Putamen (tissue), 1 donor: ENCODE measurements at places on chromosomes 11 and 22.

DNA sequence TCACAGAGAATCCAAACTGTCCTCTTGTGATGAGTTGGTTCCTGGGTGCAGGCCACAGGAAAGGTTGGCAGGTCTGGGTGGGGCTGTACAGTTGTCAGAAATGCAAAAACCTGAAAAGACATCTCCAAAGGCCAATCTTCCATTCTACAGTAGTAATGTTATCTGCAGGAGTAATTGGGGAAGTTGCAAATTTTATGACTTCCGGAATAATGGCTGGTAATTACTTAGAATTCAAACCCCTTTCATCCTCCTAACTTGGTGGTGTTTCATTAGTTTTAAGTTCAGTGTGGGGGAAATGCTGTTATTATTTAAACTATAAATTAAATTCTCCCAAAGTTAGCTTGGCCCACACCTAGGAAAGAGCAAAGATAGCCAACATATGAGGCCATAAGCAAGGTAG lies 64.7 kb upstream of the FAT3 start:
- no peak for DNase-seq

DNA sequence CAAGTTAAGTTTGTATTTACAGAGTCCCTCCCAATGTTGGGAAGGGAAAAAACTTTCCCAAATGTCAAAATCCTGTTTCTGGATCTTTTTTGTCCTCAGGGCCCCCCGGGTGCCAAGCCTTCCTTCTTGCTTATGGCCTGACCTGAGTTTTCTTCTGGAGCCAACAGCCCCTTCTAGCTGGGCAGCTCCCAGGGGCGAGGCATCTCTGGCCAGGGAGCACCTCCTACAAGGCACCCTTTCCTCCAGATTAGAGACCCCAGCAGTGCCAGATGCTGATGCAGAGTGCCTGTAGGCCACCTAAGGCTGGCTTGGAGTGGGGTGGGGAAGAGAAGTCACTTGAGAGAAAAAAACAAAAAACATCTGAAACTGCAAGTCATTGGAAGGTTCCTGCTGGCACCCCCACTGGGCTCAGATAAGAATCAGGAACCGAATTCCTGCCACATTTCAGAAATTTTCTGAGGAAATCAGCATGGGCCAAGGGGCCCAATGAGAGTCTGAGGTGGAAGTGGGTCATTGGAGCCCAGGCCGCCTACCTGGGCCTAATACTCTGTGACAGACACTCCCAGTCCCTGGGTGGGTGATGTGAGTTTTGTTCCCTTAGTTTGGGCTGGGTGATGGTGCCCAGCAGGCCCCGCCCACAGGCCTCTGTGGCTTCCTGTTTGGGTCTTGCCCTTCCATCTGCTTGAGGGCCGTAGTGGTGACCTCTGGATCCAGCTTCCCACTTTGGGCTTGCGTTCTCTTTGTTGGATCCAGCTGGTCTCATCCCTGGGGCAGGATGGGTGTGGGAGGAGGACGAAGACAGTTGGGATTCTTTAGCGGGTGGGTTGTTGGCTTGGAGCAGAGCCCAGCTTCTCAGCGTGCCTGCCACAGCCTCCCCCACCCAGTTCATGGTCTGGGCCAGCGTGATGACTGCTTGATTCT lies 40.6 kb downstream of the PARVA start:
- no peak for DNase-seq

DNA sequence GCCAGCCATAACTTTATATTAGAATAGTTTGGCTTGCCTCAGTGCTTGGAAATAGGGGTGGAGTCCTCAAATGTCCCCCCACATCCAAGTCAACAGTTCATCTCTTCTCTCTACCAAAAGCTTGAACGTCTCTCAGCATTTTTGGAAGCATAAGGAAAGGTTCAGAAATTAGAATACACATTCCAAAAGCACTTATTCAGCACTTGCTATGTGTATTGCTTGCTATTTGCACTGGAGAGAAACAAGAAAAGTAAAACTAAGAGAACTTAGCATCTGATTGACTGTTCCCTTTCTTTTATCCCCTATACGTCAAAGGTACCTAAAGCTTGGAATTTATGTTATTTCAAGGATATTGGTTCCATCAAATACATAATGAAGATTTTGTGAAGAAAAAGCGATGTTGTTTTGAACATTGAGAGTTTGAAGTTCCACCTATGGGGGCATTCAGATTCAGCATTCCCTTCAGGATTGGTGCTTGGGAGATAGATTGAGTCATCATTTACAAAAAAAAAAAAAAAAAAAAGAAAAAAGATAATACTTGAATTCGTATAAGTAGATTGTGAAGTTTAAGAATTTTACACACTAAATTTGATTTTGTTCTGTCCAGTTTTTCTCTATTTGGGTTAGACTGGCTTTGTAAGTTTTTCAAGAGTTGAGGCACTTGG lies 1.3 kb downstream of the TBRG1 start:
- DNase-seq: no peak

DNA sequence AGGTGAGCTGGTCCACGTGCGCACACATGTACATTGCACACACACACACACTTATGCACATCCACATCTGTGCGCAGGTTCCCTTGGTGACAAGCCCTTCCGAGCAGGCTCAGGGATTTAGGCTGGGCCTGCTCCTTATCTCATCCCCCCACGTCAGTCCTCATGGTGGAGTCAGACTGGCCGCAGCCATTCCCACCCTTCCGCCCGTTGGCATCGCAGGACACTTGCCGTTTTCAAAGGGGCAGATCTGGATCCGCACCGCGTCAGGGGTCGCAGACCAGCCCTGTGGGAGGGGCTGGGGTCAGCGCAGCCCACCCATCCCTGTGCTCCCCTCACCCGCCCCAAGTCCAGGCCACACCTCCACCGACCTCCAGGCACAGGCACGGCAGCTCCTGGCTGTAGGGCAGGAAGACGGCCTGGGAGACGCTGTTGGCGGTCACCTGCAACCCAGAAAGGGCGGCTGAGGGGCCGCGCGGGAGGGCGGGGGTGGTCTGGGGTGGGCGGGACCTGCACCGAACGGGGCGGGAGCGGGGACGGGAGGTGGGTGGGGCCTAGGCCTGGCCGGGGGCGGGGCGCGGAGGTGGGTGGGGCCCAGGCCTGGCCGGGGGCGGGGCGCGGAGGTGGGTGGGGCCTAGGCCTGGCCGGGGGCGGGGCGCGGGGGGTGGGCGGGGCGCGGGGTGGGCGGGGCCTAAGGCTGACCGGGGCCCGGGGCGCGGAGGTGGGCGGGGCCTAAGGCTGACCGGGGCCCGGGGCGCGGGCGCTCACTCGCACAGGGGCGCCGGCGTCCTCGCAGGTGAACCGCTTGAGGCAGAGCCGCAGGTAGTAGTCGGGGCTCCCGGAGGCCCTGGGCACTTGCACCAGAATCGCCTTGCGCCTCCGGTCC lies 13.3 kb downstream of the IL17REL start:
- DNase-seq: no peak

- no peak for DNase-seq
Measured at GRCh38 chr11:78336877-78337553, 80.6 kb downstream of the GAB2 start.

DNA sequence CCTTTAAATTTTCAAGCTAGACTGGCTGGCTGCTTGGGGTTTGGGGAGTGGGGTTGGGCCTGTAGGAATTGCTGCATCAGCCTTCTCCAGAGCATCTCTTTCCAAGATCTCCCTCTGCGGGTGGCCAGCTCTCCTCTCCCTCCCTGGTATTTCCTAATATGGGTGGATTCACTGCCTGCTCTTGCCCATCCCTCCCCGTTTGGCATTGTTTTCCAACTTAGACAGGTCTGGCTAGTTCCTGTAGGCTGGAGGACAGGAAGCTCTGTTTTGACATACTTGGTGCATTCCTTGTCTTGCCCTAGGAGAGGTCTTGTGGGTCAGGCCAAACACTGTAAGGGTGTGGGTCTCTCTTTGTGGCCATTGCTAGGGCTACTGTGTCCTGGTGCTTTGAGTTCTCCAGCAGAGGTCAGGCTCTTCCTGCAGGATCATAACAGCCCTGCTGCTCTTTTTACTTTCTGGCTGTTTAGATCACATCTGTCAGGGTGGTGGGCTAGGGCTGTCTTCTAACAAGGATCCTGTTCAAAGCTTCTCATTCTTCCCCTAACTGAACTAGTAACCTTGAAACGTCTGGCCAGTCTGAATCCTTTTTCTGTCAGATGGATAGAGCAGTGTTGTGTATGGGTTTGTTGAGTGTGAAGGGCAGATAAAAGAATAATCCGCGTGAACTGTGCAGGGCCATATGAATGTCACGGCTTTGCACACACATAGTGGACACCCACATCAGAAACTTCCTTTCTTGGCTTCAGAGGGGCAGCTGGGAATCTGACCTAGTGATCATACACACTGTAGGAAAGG lies 18.3 kb upstream of the MICALL1 start:
- DNase-seq: peak; percentile 63

GRCh38 chr22:37486224-37486845 lies at the start of gene MFNG:
Gene MFNG, minus strand, starts transcription at chr22:37486384. Its CDS starts 207 bp downstream, at chr22:37486177.
- peak; percentile 22 for DNase-seq

- no peak for DNase-seq
Measured at GRCh38 chr11:35007277-35007676, 90.9 kb downstream of the PDHX start.

DNA sequence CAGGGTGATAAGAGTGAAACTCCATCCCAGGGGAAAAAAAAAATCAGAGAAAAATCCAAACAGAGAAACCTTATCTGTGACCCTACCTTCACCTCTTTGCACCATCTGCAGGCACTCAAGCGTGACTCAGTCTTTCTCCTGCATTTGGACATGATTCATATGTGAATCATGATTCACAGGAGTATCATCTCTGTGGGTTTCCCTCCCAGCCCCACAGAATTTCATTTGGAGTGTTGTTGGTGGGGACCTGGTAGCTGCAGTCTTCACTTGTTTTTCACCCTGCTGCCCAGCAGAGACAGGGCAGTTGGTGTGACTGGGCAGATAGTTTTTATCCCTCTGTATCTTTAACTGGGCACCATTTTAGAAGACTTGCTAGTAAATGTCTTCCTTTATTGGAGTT lies 75.7 kb downstream of the DEPDC5 start:
- peak; percentile 32 for DNase-seq

DNA sequence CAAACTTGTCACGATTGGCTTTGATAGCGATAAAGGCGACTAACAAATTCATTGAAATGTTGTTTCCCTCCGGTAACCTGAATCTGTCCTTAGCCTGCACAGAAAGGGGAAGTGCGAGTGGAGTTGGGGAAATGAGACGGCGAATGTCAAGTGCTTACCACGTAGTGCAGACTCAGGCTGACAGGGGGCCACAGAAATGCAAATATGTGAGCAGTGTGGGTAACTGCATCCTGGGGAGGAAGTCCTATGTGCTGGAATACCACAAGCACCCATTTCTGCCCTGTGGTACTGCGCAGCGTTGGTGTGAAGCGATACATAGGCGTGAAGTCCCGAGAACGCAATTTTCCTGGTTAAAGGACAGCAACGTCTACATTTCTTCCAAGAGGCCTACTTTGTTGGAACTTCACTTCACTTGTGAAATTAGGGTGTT lies 869 bp upstream of the EIF4ENIF1 start:
- peak; percentile 53 for DNase-seq

GRCh38 chr11:134152696-134153095 lies 71.1 kb downstream of the NCAPD3 start:
- no peak for DNase-seq

DNA sequence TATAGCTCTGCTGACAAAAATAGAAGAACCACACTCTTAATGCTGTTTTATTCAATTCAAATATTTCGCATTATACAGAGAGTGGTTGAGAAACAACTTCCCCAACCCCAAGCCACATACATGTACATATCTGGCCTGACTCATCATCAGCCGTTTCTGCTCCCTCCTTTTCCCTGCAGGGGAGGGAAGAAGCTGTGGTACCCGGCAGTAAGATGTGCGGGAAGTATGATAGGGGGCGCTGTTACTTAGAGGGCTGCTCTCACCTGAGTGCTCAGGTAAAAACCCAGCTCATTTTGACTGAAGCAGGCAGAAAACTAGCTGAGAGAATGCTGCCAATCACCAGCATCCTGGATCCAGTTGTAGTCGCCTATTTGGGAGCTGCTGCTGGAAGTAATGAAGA lies 85.5 kb downstream of the NELL1 start:
- no peak for DNase-seq
